GM12892 (cell line): ENCODE measurements at places on chromosomes 7 and 10.

- DNase-seq, result no peak
These were observed 34.8 kb upstream of the HNRNPH3 start for GRCh38 chr10:68296843-68297663.

DNA sequence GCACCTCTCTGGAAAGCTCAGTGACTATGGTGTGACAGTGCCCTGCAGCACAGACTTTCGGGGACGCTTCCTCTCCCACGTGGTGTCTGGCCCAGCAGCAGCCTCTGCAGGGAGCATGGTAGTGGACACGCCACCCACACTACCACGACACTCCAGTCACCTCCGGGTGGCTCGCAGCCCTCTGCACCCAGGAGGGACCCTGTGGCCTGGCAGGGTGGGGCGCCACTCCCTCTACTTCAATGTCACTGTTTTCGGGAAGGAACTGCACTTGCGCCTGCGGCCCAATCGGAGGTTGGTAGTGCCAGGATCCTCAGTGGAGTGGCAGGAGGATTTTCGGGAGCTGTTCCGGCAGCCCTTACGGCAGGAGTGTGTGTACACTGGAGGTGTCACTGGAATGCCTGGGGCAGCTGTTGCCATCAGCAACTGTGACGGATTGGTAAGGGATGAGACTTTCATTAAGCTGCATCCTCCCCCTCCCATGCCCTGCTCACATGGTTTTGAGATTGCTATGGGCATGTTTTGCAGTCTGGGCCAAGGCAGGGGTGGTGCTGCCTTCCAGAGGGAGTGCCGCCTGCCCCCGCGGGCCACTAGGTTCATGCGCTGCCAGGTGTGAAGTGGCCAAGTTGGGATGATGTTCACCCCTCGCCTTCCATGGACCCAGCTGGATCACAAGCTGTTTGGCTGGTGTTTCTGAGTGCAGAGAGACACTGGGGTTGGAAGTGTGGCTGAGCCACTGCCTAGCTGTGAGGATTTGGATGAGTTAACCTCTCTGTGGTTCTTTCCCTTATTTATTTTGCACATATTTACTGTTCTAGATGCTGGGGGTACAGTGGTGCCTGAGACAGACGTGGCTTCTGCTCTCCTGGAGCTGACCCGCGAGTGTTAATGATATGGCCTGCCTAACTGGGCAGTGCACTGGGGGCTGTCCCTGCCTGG lies 2.5 kb downstream of the ADAMTS14 start:
- DNase-seq, result no peak

DNA sequence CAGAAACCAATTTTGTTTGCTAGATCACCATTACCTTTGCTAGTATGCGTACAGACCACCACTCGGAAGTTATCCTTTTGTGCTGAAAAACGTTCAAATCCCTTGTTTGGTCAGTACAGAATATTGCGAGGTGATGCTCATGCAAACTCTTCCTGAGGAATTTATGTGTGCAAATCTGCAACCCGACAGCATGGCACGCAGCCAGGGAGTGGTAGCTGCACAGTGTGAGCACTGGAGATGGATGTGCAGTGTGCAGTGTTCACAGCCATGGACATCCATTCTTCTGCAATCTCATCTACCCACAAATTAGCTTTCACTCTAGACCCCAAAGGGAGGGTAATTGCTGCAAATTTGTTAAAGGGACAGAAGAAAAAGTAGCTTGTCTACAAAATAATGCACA lies 72.2 kb downstream of the CACUL1 start:
- DNase-seq, result no peak

GRCh38 chr7:10106609-10107008 lies 867.1 kb upstream of the PHF14 start:
- no peak for DNase-seq

GRCh38 chr7:91358303-91358702 lies 94.1 kb downstream of the FZD1 start:
- no peak for DNase-seq

- DNase-seq, result no peak
These were observed 12.1 kb upstream of the SNX13 start for GRCh38 chr7:17952387-17952786.

DNA sequence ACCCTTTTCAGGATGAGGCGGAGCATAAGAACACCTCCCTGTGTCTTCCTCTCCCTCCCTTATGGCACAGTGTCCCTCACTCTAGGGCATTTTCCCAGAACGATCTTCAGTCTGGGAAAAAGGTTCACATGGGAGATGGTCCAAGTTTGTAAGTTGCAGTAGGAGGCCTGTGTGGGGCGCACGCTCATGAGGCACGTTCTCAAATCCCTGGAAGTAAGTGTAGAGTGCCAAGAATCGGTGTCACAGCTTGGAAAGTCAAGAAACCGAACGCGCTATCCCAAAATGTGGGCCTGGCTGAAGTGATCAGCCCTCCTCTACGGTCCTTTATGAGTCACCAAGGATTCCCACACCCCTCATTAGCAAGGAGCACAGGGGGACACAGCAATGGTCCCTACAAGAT lies 23.9 kb upstream of the SMARCD3 start:
- no peak for DNase-seq

DNA sequence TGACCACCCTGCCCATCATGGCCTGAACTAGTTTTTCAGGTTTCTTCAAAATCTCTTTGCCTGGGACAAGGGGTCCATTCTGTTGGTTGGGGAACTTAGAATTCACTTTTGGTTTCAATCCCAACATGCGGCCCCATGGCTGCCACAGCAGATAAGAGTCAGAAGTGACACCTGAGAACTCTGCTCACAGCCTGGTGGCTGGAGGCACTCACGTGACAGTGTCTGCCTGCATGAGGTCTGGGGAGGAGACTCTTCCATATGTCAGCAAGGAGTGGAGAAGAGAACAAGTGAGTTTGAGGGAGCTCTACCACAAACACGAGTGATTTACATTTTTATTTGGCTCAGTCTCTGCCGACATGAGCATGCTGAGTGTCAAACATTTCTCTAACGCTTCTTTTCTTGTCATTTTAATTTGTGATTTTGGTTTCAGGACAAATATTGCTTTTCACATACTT lies 370.4 kb downstream of the TNS3 start:
- no peak for DNase-seq

GRCh38 chr7:132317701-132318351 lies 258.4 kb downstream of the PLXNA4 start:
- DNase-seq, result no peak

DNA sequence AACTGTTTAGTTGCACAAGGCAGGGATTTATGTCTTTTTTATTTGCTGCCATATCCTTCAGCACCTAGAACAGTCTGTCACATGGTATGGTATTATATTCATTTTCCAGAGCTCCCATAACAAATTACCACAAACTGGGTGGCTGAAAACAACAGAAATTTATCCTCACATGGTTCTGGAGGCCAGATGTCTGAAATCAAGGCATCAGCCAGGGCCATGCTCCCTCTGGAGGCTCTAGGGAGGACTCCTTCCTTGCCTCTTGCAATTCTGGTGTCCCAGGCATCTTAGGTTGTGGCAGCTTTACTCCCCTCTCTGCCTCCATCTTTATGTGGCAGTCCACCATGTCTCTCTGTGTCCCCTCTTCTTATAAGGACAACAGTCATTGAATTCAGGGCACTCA lies 43.1 kb downstream of the MET start:
- no peak for DNase-seq

DNA sequence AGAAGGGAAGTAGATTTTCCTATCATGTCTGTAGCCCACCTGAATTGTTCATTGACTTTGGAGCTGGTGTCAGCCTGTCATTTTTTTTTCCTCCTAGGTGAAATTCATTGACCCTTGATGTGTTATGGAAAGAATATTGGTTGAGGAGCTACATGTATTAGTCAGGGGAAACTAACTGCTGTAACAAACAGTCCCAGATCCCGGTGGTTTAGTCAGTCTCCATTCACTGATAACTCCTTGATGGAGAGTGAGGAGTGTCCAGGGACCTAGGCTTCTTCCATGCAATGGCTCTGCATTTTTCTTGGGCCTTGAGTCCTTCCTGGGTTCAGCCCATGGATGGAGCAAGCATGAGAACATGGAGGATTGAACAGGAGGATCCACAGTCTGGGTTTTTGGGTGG lies 643.2 kb downstream of the LRMDA start:
- DNase-seq, result no peak

GRCh38 chr10:32323051-32323450 lies 23.9 kb downstream of the EPC1 start:
- no peak for DNase-seq

GRCh38 chr7:128251337-128251736 lies 10.3 kb downstream of the LEP start:
- no peak for DNase-seq

DNA sequence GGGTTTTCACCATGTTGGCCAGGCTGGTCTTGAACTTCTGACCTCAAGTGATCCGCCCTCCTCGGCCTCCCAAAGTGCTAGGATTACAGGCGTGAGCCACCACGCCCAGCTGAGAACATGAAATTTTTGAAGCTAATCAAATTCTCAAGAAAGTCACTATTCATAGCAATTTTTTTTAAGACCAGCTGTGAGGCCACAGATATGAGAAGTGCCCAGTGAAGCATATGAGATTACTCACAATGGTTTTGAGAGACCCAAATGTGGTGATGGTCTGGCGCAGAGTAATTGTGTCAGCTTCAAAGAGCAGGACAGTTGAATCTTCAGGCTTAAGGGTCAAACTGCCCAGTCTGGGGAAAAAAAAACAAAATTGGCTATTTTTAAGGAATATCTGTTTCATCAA lies 16.2 kb downstream of the NCOA4 start:
- no peak for DNase-seq

GRCh38 chr10:44267007-44267406 lies 117.9 kb downstream of the CXCL12 start:
- DNase-seq, result no peak

DNA sequence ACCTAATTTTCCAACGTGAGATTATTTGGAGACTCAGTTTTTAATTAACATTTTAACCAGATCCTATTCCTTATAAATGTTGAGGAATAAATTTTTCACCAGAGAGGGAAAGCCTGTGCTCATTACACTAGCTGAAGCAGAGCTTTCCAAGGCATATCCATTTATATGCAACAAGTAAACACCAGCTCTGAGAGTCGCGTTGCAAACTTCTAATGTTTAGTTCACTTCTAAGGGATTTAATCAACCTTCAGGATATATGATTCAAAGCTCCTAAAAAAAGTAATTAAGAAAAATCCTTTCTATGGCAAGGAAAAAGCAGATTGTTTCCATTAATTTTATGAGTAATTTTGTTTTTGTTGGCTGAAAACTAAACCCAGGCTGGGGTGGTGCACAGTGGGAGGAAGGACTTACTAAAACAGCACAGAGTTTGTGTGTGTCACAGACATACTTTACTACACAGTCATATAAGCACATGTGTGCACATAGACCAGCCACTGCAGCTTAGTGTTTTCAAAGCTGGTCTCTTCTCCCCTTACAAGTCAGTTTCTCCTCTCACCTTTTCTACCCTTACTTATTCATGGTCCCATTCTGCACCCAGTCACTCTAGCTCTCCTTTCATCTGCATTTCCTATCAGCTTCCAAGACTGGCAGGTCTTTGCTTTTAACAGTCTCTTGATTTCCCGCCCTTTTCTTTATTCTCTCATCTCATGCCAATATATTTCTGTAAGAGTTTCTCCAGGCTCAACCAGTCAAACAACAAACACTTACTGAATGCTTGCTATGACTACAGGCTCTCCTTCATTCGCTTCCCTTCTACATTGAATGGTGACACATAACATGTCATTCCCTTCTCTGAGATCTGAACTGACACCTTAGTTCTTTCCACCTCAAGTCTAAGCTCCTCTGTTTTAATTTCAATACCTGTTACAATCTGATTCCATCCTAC lies 81.1 kb upstream of the FZD1 start:
- DNase-seq, result no peak

GRCh38 chr10:24320373-24320772 lies 111.4 kb downstream of the KIAA1217 start:
- no peak for DNase-seq

DNA sequence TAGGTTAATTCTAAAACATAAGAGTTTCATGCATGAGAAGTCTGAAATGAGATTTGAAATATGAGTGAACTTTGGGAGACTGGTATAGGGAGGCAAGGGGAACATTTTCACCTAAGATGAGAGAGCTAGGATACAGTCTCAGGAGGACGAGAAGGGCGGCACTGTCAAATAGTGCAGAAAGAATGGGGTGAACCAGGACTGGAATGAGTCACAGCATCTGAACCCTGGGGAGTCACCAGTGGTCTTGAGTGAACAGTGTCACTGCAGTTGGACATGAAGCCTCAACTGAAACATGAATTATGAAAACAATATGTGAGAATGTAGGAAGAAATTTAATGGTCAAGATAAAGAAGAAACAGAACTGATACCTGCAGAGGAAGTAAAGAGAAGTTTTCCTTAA lies 33.8 kb downstream of the GNG11 start:
- DNase-seq, result no peak

DNA sequence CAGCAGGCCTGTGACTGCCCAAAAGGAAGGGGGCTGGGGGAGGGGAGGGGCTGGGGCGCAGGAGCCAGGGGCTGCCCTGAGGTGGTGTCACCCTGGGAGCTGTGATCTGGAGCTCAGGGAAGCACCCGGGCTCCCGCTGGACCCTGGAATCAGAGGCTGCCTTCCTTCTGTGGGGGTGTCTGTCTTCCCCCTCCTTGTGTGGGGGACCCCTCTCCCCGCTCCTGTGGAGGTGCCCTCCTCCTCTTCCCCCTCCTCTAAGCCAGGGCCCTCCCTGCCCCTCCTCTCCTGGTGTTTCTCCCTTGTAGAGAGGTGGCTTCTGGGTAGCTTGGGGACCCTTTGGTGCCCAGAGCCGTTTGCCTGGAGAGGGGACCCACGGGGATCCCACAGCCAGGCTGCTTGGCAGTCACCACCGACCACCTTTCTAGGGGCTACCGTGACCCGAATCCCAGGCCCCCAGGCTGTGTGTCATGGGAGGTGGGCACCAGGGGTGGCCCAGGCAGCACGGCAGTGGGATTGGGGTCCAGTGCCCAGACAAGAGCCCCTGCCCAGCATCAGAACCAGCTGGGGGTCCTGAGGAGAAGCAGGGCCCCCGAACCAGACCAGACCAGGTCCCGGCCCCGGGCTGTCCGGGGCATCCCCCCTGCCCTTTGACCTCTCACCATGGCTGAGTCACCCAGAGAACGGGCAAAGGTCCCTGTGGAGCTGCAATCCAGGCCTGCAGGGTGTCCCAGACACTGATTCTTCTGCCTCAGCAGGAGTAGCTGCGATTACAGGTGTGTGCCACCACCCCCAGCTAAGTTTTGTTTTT lies 741 bp downstream of the PRAP1 start:
- DNase-seq, result no peak

DNA sequence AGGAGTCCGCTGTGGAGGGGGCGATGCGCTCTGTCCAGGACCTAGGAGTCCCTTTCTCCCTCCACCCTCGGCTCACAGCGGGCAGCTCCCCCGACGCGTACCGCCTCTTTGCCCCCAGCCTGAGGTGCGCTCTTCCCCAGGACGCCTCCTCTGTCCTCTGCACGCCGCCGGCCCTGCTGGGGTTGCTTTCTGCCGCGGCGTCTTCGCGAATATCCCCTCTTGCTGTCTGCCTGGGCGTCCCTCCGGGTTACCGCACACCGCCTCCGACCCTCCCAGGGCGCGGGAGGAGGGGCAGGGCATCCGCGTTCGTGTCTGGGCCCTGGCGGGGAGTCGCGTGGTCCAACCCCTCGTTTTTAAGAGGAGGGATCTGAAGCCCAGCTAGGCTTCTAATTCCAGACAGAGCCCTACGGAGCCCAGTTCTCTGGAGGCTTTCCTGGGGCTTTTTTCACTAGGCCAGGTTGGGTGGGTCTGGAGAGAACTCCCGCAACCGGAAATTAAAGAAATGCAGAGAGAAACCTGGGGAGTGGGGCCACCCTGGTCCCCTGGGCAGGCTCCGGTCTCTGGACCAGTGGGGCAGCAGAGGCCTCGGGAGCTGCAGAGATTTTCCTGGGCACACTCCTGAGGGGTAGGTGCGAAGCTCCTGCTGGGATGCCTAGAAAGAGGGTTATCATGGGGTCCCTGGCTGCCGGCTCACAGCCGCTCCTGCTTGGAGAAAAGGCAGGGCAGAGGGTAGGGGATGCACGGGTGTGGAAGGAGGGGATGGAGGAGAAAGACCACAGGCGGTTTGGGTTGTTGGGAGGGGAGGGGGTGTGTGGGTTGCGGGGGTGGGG lies 166.9 kb downstream of the UBE2H start:
- DNase-seq, result no peak
